NCI-H1092 treated with DMSO at 0.1 percent for 48 hours (cell line): ENCODE measurements at places on chromosomes 5 and 9.

GRCh38 chr5:102119252-102119651 lies 176.8 kb downstream of the SLCO4C1 start:
- peak; percentile 6 for DNase-seq

- DNase-seq: no peak
Observed at GRCh38 chr9:121910491-121911040, 182.5 kb downstream of the TTLL11 start.

- DNase-seq: no peak
Observed at GRCh38 chr9:113912816-113913215, 36.7 kb downstream of the ZNF618 start.

DNA sequence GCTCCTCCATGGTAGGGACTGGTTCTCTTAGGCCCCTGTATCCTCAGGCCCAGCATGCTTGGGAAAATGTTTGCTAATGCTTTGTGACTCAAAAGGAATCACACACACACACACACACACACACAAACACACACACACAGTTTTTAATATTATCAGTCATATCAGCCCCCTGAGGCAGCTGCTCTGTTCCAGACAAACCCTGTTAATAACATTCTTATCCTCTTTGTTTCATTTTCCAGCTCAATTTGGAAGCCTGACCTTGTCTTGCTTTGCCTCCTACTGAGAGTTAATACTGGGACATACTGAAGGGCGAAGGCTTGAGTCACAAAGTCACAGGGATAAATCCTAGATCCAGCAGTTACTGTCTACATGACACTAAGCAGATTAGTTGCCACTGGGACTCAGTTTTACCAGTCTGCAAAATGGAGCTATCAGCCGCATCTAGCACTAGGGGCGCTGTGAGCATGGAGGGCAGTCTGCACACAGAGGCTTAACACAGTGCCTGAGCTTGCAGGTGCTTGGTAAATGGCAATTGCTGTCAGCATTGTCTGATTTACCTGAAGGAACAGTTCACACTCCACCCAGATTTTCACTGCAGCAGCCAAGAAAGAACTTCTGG lies 37.1 kb upstream of the KCNMB1 start:
- no peak for DNase-seq

DNA sequence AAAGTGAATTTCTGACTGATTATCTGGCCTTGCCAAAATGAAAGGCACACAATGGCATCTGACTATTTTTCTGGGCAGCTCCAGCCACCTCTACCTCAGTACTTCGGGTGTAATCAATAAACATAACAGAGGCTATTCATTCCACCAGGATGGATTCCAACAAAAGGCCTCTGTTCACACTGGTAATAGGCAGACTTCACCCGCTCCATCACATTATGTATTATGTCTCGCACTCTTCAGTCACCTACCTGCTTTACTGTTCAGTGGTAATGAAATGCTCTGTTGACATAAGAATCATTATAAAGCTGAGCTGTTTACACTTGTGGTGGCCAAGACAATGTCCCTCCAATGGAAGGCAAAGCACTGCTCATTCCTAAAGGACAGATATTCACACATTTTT lies 1333.7 kb upstream of the WWC1 start:
- DNase-seq: peak; percentile 36

- DNase-seq: no peak
Observed at GRCh38 chr5:113615708-113616107, 102.2 kb downstream of the YTHDC2 start.

DNA sequence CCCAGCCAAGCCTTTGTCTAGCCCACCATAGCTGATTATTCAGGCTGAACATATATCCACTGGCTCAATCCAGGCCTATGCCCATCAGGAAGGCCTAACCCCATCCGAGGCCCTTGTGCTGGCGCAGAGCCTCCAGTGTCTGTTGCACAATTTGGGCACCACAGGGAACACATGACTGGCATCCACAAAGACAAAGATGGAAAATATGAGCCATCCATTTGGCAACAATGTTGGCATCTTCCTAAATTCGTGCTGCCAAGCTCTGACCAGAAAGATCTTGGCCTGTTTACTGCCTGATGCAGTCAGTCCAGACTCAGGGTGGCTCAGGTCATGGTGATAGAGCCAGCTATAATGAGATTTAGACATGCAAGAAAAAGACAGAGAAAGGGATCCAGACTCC lies 233.8 kb downstream of the PIK3R1 start:
- no peak for DNase-seq

DNA sequence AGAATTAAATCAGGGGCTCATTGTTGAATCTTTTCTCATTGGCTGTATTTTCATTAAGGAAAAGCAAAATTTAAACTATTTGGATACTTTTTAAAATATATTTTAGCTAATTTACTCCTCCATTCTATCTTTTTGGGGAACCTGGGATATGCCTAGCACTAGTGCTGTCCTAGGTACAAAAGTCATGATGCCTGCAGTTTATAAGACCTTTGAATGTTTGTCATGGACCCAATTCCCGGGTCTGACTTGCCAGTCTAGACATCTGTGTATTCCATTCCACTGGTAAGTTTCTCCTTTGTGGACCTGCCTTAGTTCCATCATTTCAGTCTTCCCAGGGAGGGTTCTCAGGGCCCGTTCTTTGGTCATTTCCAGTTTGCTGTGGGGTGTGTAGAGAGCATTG lies 63.0 kb downstream of the WWC1 start:
- DNase-seq: no peak

DNA sequence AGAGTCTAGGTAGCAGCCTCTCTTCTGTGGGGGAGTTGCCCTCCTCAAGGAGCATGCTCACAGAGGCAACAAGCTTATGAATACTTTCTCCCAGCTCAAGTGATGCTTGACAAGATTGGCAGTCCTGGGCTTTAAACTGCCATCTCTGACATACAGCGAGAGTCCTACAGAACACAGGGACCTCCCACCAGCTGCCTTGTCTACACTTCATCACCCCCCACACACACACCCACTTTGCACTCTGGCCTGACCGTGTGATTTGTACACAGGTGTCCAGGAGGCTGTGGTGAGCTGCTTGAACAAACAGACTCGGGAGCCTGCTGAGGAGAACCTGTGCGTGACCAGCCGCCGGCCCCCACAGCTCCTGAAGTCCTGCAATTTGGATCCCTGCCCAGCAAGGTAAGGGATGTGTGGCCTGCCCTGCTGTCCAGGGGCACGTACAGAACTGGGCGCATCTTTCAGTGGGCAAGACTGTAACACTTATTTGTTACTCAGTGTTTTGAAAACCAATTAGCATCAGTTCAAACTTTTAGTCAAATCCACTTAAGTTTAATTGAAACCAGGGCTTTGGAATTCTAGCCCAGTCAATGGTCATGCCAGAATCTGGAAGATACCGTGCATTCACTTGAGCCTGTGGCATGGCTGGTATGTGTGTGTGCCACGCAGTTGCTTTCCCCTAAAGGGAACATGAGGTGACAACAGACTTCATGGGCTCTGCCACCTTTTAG lies 247.5 kb downstream of the ADAMTSL1 start:
- DNase-seq: peak; percentile 5

GRCh38 chr5:135266975-135267374 lies 132.1 kb downstream of the MACROH2A1 start:
- DNase-seq: no peak

DNA sequence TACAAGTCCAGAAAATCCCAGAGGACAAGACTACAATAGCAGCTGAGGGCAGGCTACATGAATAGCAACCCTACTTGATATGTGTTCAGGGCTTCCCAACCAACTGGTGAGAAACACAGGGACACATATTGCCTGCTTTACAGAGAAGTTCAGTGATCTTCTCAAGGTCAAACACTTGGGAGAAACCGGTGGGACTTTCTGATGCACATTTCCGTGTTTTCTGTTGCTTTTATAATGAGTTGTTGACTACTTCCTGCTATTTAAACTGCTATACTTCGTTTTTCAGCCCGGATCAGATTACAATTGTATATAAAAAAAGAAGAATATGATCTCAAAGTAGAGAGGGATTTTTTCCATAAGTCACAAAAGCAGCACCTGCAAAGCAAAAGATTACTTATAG lies 175.1 kb downstream of the SNX18 start:
- no peak for DNase-seq

- DNase-seq: no peak
Observed at GRCh38 chr9:87676976-87677775, 48.7 kb upstream of the CTSL start.

GRCh38 chr5:154868702-154869101 lies 10.3 kb downstream of the CNOT8 start:
- no peak for DNase-seq

DNA sequence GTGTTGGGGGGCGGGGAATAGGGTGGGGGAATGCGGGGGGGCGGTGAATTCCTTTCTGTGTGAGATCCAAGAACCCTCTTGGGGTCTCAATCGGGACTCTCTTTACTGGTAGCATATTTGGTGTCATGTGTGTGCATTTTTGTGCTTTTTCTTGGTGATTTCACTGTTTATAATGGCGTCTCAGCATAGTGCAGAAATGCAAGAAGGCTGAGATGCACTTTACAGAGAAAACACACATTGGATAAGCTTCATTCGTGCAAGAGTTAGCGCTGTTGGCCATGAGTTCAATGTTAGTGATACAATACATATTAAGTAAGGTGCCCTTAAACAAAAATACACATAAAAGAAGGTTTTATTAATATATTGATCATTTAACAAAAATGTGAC lies 771 bp upstream of the ENTPD8 start:
- DNase-seq: no peak

DNA sequence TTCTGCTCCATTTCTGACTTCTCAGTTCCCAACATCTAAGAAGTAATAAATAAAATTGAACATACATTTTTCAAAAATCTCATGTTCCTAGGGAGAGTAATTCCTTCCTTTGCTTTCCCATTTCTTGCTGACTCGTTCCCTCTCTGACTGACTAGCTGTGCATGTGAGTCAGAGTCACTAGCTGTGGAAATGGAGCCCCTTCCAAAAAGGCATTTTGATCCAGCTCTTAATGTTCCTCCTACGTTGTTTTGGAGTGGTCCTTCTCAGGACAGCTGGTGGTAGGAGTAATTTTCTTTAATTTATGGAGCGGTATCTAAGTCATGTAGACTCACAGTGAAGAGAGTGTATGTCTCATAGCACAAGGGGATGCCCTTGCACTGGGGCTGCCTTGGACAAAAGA lies 460.2 kb downstream of the GADD45G start:
- no peak for DNase-seq

- DNase-seq: no peak
Observed at GRCh38 chr5:80139466-80139972, 104.4 kb downstream of the THBS4 start.

DNA sequence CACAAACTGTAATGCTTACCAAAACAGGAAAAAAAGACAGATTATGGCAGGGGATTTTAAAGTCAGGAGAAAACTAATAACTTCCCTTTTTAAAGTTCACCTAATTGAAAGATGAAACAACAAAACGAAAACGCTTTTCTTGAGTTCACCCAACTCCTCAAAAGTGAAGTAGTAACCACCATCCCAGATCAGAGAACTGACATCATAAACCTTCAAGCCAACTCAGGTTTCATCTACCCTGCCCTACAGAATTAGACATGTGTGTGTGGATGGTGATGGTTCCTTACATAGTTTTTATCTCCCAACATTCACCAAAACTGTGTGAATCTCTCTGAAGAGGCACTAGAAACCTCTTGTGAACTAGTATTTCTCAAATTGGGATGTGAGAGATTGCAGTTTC lies 195.2 kb upstream of the PTGER4 start:
- no peak for DNase-seq

GRCh38 chr5:132069561-132069960 lies 4.0 kb upstream of the CSF2 start:
- no peak for DNase-seq

GRCh38 chr9:103804077-103804735 lies 289.9 kb upstream of the SMC2 start:
- no peak for DNase-seq

DNA sequence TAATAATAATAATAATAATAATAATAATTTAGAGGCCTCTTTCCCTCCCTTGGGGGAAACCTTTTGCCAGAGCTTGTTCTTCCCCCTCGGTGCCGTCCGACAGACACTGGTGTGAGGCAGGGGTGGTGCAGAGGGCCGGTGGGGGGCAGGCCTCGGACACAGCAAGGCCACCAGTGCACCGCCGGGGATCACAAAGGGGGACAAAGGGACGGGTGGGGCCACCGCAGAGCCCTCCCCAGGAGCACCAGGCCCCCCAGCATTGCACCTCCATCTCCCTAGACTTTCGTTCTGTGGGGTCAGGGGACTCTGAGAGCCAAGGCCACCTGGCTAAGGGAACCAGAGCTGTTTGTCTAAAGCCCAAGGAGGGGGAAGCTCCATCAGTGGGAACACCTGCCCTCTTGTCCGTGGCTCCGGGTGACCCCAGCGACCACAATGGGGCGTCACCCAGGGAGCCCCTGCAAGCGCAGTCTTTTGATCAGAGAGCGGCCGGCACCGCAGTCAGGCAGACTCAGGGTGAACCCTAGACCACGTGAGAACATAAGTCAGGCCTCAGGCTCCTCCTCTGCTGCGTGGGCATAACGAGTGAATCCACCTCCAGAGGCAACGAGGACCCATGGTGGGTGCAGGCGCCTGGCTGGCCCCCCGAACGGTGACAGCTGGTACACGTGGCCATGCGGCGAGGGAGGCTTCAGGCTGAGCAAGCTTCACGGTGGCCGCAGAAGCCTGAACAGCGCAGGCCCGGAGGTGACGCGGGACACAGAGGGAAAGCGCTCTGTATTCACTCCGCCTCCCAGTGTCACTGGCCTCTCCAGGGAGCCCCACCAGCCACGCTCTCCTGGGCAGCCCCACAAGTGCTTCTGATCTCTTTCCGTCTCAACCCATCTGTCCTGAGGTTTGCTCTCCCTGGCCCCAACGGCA lies 12.0 kb upstream of the QSOX2 start:
- no peak for DNase-seq

DNA sequence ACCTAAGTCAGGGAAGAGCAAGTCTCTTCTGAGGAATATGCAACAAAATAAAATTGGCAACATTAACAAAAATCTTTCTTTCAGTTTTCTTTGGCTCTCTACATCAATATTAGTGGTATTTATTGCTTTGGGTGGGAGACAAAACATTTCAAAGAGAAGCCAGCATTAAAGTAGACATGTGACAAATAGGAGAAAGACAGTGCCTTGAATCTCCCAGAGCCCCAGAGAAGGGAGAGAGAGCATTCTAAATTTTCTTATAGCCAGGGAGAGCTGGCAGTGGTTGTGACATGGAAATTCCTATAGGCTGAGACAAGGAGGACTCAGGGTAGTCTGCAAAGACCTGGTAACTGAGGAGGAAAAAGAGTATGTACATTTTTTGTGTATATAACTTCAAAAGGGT lies 79.4 kb upstream of the NREP start:
- no peak for DNase-seq

- DNase-seq: peak; percentile 49
Observed at GRCh38 chr5:73339051-73339575, 109.5 kb downstream of the FOXD1 start.

- peak; percentile 25 for DNase-seq
Observed at GRCh38 chr5:149837680-149838269, 106.8 kb downstream of the PDE6A start.

GRCh38 chr5:9466697-9467096 lies 79.2 kb downstream of the SEMA5A start:
- DNase-seq: no peak
